ENCODE measurements at places on chromosomes 13 and 19. TPM values are rescaled to one million over a fixed set of nuclear protein-coding genes. Genes with fewer than 3 reads are reported as not detected.

GRCh38 chr13:34671137-34671536 is 270.9 kb upstream of the NBEA start:
- DNase-seq: no peak

DNA sequence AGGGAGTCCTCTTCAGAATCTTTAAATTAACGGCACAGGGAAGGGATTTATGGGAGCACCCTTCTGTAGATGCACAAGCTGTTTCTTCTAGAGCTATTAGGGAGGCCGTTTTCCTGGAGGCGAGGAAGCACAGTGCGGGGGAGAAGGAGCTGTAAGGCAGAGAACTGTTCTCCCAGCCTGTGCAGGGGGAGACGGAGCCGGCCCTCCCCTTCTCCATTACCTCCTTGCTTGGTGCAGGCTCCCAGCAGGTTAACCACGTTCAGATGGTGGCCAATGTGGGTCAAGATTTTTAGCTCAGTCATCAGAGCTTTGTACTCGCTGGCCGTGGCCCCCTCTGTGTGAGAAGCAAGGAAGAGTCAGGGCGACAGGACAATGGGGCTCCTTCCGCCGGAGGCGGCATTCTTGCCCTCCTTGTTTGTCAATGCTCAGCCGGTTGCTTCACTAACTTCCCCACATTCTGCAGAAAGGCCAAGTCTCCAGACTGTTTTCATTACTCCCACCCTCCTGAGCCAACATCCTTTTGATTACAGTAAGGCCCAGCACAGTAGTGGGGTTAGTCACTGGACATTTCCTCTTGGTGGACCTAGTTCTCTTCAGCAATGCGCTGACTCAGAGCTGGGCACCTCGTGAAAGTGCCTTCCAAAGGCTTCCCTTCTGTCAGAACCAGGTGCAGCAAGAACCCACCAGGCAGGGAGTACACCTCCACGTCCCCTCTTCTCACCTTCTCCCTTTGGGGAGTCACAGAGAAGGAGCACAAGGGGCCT is 165.4 kb downstream of the FLT1 start:
- DNase-seq: no peak

Gene BEST2
- 2.0 TPM for total RNA-seq

DNA sequence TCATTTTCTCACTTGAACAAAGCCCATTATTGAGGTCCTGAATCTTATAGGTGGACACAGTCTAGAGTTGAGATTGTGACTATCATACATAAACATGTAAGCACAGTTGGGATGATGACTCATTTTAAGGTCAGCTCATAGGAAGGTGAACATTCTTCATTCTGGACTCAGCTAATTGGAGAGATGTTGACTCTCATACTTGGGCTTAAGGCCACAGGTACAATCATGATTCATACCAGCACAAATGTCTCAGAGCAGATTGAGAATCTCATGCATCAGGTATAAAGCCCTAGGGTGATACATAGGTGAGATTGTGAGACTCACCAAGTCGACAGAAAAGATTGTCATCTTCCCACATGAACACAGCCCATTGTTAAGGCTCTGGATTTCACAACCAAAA is 62.3 kb upstream of the ZNF724 start:
- no peak for DNase-seq

DNA sequence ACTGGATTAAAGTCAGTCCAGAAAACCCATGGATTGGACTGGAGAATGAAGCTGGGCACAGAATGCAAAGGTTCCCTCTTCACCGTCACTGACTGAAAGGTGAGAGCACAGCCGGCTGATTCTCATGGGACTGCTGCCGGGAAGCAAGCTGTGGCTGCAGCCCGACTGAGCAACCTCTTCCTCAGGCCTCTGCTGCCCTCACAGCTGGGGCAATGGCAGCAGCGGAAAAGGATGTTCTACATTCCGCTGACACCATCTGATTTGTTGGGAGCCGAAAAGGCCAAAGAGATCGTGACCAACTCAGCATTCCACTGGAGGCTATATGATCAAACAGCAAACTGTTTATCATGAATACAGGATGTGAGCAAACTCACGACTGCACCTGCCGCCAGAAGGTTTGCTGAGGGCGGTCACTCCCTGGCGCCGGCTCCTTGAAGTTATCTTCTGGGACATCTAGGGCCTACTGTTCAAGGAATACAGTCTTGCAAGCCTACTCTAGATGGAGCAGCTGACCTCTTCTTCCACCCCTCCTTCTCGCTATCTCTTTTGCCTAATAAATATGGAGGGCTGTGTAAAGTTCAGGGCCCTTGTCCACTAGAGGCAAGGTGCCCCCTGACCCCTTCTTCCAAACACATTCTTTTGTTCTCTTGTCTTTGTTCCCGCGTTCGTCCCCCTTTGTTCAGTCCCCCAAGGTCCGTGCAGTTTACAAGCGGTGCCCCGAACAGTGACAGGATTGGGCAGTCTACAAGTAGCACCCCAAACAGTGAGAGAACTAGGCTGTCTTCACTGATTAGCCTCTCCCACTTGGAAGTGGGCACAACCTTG is 19.6 kb upstream of the SIGLEC6 start:
- DNase-seq: no peak

Gene FGF9
- 0.20 TPM for total RNA-seq

Gene ZGLP1
- 7.0 TPM for total RNA-seq

DNA sequence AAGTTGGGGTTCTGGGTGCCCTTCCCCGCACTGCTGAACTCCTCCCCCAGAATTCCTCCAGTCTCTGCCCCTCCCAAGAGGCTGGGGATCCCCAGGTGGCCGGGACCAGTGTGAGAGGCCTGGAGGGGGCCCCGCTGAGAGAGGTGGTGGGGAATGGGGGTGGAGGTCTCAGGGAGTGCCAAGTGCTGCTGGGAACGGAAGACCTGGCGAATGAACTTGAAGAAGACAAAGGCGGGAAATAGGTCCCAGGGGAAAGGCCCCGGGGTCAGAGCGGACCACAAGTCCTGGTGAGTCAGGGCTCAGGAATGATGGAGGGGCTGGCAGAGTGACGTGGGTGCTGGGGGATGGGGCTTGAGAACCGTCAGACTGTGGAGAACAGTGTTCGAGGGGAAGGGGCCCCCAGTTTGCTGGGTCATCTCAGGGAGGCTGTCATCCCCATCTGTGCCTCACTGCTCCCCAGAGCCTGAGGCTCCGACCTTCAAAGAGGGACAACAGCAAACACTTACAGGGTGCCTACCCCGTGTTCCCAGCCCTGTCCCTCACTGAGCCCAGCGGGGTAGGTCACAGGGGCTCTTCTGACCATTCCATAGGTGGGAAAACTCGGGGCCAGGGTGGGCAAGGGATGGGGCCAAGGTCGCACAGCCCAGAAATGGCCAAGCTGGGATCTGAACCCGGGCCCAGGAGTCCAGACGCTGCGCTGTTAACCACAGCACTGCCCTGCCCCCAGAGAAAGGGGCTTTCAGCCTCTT is 16.0 kb upstream of the SEMA6B start:
- peak; percentile 92 for DNase-seq

DNA sequence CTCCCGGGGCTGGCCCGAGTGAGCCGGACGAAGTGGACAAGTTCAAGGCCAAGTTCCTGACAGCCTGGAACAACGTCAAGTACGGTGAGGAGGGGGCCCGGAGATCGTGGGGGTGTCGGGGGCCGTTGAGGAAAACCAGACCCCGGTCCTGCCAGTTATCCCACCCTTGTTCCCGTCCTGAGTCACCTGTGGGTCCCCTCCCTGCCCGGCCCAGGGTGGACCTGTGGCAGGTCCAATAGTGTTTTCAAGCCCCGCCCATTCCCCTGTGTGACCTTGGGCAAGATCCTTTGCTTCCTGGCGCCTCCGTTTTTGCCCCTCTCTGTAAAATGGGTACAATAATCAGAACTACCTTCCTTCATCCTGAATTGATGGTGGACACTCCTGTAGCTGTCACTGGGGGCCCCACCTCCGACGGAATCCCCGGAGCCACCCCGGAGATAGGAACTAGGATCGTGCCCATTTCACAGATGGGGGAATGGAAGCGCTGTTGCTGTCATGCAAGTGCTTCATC is 593 bp downstream of the ATG4D start:
- DNase-seq: no peak

Gene CEACAM7
- total RNA-seq: not detected

Gene CCDC70
- total RNA-seq: not detected

DNA sequence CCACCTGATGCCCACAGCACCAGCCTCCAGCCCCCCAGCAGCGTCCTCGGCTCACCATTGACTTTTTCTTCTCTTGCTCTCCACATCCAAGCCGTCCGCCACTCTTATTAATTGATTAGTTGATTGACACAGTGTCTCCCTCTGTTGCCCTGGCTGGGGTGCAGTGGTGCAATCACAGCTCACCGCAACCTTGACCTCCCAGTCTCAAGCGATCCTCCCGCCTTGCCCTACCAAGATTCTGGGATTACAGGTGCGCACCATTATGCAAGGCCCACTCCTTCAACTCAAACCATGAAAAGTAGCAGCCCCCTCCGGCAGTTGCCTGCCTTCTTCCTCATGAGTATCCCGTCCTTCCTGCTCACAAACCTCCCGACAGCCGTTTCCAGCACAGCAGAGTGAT is 921 bp upstream of the TEX29 start:
- peak; percentile 14 for DNase-seq

Gene RXFP2
- not detected for total RNA-seq

Gene ELSPBP1
- total RNA-seq: not detected

- DNase-seq: no peak
Observed at GRCh38 chr19:21519488-21519887, 14.1 kb downstream of the ZNF429 start.

DNA sequence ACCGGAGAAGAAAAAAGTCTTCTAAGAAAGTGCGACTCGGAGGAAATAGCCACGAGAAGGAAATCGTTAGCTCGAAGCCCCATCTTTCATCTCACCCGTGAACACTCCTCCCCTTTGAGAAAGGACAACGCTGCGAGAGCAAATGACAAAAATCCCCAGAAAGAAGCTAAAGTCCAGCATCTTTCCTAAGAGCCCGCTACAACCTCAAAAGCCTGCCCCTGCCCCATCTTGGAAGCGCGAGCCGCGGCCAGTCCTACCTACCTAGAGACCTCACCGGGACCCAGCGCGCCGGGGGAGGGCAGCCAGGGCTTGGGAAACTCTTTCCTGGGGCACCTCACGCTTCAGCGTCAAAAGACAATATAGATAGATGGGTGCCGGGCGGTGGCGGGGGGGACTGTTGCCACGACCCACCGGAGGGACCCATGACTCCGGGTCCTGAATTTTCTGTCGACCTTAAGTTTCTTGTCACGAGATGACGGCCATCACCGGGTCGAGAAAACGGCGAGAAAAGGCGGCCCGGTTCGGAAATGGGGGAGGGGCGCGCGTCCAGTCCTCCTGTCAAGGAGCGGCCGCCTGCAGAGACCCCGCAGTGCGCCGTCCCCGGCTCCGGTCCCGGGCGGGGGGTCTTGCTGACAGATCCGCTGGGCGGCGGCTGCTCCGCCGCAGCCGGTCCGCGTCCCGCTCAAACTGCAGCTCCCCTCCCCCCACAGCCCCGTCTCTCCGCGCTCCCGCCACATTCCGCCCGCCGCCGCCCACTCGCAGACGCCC is 65.9 kb downstream of the KCNRG start:
- peak; percentile 63 for DNase-seq

GRCh38 chr13:33125821-33126570 is 109.8 kb downstream of the KL start:
- DNase-seq: peak; percentile 61
